Stomach (tissue), 19 donors: ENCODE measurements at places on chromosomes 11 and 22. TPM values are rescaled to one million over a fixed set of nuclear protein-coding genes. Genes with fewer than 3 reads are reported as not detected.
A peak's percentile ranks its signal among the peaks of the same experiment; 100 is the strongest.

Gene MOV10L1
- not detected for total RNA-seq

Gene FCHSD2
- 64.3 TPM for total RNA-seq

Gene PTPN5
- total RNA-seq: 2.9 TPM

Gene TRMU
- total RNA-seq: 99.5 TPM

Gene DNAL4
- total RNA-seq: 33.0 TPM

Gene SULT4A1
- not detected for total RNA-seq

Gene E2F8
- total RNA-seq: 9.9 TPM

Gene YPEL4
- not detected for total RNA-seq

Gene OR5P2
- 0.55 TPM for total RNA-seq

Gene INPP5J
- total RNA-seq: 34.4 TPM

DNA sequence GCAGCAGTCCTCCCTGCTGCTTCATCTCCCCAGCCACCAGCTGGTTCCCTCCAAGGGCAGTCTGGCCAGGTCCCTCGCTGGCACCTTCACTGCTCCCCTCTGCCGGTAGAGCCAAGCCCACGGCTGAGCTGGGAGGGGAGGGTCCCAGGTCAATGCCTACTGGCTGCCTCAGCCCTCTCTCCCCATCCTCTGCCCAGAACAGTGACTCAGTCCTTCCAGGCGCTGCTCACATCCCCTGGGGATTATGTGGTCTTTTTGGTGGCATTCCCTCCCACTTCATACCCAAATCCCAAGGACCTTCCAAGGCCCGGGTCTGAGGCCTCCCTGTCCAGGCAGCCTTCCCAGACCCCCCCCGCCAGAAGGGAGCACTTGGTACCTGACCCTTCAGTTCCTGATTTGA lies 44.9 kb downstream of the WNT7B start:
- no peak for DNase-seq

DNA sequence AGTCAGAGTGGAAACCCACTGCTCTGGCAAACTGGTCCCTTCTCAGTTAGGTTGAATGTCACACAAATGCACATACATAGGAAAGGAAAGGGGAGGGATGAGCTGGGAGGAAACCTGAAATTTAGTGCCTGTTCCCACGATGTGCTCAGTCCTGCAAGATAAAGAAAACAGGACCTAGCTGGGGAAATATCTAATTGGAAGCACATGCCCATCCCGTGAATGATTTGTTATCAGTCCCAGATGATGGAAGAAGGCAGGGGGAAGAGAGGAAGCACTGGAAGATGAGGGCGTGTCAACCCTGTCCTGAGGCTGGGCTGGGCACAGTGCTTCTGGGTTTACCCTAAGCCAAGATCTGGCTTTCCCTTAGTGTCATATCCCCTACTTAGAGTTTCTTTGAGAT lies 173.9 kb downstream of the NAV2 start:
- DNase-seq: no peak

- DNase-seq: peak; percentile 89
These were observed 27.3 kb downstream of the MARK2 start for GRCh38 chr11:63866211-63866610.

- DNase-seq: peak; percentile 92
These were observed 7.3 kb downstream of the ADORA2A start for GRCh38 chr22:24434471-24435322.

GRCh38 chr22:32265882-32266767 lies 11.0 kb upstream of the SLC5A4 start:
- DNase-seq: peak; percentile 69

GRCh38 chr11:8309311-8309710 lies 45.6 kb upstream of the LMO1 start:
- no peak for DNase-seq

GRCh38 chr11:119991669-119992068 lies 146.2 kb downstream of the TRIM29 start:
- no peak for DNase-seq

DNA sequence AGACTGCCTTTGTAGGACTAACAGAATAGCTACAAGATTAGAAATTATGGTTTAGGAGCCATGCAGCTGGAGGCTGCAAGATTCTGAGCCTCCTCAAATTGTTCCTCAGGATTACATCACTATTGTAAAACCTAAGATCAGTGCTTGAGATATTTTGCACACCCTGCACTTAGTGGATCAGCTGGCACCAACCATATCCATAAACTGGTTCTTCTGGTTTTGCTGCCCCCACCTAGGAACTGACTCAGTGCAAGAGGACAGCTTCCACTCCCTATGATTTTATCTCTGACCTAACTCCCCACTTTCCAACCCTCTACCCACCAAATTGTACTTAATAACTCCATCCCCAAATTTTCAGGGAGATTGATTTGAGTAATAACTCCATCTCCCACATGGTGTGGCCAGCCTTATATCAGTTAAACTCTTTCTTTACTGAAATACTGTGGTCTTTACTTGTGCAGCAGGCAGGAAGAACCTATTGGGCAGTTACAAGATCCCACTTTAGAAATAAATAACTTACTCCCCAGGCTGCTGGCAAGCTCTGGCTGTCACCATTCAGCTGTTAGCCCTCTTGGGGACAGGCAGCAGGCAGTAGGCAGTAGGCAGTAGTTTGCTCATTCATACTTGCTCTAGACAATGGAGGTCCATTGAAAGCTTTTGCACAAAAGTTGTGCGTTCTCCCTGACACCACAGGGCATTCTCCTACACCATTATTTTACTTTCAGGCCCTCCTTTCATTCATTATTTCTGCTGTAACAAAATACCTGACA lies 119.0 kb downstream of the SLC17A6 start:
- DNase-seq: peak; percentile 20

DNA sequence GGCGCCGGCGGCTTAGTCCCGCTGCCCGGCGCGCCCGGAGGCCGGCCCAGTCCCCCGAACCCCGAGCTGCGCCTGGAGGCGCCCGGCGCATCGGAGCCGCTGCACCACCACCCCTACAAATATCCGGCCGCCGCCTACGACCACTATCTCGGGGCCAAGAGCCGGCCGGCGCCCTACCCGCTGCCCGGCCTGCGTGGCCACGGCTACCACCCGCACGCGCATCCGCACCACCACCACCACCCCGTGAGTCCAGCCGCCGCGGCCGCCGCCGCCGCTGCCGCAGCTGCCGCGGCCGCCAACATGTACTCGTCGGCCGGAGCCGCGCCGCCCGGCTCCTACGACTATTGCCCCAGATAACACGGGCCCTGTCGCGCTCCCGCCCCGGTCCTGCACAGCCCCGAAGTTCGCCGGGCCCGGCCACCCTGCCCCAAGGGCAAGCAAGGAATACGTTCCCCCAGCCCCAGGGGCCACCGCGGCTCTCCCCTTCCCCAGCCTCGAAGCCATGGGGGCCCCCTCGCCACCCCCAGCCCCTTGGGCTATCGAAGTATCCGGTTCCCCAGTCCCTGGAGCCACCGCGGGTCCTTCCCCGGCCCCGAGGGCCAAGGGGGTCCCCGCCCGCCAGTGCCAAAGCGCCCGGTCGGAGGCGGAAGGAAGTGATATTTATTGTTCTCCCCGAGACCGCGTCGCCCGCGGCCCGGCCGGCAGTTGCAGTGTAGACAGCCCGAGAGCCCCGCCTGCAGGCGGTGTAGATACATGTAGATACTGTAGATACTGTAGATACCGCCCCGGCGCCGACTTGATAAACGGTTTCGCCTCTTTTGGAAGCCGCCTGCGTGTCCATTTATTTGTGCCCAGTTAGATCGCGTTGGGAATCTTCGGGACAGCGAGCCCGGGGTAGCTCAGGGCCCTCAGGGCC lies 6.2 kb downstream of the TBX1 start:
- peak; percentile 74 for DNase-seq

DNA sequence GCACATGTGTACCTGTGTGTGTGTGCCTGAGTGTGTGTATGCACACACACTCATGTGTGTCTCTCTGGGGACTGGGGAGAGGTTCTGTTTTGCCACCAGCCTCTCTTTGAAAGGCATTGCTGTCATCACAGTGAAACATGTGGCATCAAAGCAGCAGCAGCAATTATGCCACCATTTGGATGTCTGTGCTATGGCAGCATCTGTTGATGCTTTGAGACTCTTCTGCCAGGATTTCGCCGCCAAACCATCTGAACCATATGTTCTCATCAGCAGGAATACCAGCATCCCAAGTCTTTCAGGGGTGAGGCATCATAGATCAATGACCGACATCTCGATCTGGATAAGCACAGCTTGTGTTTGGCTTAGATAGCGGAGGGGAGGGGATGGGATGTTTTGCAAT lies 168.6 kb downstream of the FAT3 start:
- no peak for DNase-seq

- DNase-seq: no peak
These were observed 30.6 kb downstream of the CYB5R2 start for GRCh38 chr11:7642747-7643146.

DNA sequence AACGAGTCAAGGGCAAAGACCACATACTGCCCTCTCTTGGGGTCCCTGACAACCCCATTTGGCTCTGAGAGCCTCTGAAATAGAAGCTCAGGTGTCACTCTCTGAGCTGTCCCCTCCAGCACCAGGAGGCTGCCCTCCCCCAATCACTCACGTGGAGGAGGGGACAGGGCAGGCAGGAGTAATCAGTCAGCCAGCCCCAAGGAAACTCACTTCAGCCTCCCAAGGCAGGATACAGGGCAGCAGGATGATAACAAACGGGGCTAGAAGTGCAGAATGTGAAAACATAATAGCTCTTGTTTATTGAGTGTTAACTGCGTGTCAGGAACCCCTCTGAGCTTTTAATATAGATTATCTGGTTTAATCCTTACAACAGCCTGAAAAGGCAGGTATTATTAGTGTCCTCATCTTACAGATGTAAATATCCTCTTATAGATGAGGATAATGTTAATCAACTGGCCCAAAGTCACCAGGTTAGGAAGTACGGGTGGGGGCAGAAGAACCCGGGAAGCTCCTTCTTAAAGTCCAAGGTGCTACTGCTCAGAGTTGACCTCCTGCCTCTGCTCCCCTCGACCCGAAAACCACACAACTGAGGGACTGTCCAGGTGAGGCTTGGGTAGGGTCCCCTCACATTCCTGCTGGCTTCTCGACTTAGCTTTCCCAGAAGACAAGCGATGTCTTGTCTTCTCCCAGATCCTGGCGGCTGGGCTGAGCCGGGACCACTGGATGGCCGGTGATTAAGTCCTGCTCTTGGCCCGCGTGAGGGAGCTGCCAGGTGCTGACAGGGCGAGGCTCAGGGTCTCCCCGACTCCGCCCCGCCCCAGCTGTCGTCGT lies 2.7 kb downstream of the CHRM4 start:
- no peak for DNase-seq

DNA sequence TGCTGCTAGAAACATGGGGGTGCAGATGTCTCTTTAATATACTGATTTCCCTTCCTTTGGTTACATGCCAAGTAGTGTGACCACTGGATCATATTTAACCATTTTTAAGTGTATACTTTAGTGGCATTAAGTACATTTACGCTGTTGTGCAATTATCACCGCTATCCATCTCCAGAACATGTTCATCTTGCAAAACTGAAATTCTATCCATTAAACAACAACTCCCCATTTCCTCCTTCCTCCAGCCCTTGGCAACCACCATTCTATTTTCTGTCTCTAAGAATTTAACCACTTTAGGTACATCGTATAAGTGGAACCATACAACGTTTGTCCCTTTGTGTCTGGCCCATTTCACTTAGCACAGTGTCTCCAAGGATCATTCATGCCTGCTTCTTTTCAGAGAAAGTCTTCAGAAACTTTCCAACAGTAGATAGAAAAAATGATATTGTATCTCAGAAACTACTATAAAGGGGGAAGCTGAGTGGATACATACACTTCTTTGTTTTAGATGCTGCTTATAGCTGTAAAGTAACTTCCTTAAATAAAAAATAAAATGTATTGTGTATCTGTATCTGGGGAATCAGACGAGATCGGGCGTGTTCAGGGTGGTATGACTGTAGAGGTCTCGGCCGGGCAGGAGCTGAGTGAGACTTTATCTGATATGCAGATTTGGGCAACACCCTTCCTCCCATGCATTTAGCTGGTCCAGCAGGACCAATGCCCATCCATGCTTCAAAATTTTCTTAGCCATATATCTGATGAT lies 44.6 kb upstream of the ZBED5 start:
- DNase-seq: no peak

- DNase-seq: no peak
These were observed 46.6 kb downstream of the BMAL1 start for GRCh38 chr11:13324141-13324540.

DNA sequence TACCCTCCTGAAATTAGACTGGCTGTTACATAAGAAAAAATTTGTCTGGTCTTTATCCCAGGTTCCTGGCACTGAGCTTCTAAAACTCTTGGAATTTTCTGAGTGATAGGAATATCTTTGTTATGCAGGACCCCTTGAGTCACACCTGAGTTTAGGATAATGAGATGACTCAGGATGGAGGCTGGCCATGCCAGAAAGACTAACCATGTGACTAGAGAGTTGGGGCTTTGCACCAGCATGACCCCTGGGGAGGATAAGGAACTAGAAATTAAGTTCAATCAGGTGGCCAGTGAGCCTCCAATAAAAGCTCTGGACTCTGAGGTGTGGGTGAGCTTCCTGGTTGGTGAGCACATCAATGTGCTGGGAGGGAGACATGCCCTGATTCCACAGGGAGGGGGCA lies 88.1 kb downstream of the XRRA1 start:
- DNase-seq: no peak

- DNase-seq: peak; percentile 80
These were observed 802 bp downstream of the ATG2A start for GRCh38 chr11:64916040-64916774.

DNA sequence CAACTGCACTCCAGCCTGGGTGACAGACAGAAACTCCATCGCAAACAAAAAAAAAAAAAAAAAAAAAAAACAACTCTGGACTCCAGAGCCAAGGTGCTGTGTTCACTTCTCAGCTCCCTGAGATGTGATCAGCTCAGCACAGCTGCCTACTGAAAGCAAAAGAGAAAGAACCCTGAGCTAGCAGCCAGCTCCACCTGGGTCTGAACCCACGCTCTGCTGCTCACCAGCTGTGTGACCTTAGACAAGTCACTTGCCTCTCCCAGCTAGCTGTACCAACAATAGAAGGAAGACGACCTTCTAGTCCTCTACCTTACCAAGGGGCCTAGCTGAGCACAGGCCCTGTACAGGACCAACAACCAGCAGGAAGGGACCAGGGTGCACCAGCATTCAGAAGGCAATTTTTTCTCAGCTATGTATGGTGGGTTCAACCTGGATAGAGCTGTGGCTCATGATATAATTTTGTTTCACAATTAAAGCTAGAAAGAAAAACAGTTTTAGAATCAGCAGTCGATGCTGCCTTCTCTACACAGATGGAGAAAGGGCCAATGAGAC lies 3.8 kb downstream of the DGCR2 start:
- no peak for DNase-seq

GRCh38 chr11:131543389-131544025 lies 173.1 kb downstream of the NTM start:
- DNase-seq: no peak

- DNase-seq: no peak
These were observed 16.1 kb upstream of the CRTAM start for GRCh38 chr11:122822241-122822640.
